ENCODE measurements at places on chromosomes 2 and 18.

- no peak for DNase-seq
These were observed 6.6 kb upstream of the OXER1 start for GRCh38 chr2:42770288-42771131.

DNA sequence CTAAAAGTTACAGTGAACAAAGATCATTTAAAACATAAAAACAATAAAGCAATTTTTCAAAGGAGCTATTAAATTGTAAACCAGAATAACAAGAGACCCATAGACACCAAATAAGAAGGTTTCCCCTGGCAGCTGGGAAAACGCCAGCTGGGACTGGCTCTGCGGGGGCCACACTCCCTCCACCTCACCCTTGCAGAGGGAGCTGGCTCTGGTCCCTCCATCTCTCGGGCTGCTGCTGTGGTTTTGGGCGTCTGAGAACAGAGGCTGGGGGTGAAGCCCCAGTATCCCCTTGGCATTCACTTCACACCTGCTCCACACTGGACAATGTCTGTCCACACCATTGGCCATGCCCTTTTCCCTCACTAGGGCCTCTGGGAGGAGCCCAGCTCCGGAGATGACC, 62.1 kb upstream of the OTOS start:
- no peak for DNase-seq

- no peak for DNase-seq
These were observed 387.6 kb upstream of the TNP1 start for GRCh38 chr2:217247476-217247875.

- no peak for DNase-seq
These were observed 24.2 kb downstream of the CENPA start for GRCh38 chr2:26809876-26810577.

DNA sequence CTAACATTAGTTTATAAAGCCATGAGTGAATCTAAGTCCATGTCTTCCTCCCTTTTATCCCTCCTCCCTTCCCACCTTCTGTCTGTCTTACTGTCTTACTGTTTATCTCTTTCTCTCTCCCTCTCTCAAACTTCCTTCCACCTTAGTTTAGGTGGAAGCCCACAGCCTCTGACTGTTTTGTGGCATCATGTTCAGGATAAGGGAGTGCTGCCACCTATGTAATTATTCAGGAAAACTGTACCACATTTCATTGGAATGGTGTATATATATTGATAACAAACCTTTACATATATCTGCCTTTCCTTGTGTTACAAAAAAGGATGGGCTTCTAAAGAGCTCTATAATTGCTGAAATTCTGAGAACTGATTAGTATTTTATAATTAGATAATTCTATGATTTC, 48.7 kb downstream of the NETO1 start:
- DNase-seq: no peak

GRCh38 chr2:43228321-43228751, 1.9 kb upstream of the ZFP36L2 start:
- no peak for DNase-seq

GRCh38 chr18:36929601-36930000, 100.7 kb downstream of the KIAA1328 start:
- DNase-seq: no peak

Measured in smooth muscle cell of the brain vasculature (primary cell).